ENCODE measurements at places on chromosomes 3 and 15.

DNA sequence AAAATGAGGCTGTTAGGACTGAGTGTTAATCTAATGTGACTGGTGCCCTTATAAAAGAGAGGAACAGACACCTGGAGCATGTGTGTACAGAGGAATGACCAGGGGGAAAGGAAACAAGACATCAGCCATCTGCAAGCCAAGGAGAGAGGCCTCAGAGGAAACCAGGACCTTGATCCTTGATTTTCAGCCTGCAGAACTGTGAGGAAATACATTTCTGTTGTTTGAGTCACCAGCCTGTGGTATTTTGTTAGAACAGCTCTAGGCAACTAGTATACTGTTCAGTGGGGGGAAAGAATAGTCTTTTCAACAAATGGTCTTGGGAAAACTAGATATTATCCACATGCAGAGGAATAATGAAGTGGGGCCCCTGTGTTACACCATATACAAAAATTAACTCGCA, 80.6 kb downstream of the CCR1 start:
- DNase-seq = no peak

- DNase-seq = no peak
Observed at GRCh38 chr3:116947809-116948208, 238.2 kb downstream of the TUSC7 start.

DNA sequence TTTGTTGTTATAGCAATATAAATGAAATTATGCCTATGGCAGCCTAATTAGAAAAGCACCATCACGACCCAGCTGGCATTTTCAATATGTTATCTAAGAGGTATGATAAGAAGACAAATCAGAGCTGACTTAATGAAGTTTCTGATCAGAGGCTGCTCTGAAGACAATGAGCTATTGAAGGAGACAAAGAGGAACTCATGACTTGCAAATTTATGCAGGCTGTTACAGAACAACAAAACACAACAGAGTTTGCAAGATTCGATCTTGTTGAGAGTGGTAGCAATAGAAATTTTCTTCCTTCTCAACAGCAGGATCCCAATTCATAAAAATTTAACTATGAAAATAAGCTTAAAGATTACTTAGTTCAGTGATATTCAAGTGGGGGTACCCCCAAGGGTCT, 7.7 kb downstream of the CCDC54 start:
- DNase-seq = no peak

DNA sequence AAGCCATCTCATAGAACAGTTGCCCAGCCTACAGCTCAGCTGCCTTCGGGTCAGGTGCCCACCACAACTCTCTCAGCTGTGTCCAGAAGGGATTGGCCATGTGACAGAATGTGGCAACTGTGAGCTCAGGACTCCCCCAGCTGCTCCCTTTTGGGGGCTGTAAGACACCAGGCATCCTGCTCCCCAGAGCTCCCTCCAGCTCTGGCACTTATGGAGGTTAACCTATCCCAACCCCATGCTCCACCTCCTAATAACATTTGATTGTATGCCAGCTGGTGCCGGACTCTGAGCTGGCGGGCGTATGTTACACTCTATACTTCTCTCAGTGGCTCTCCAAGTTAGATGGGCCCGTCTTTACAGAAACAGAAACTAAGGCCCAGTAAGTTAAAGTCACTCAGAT, 222.8 kb downstream of the FAM43A start:
- DNase-seq = no peak

DNA sequence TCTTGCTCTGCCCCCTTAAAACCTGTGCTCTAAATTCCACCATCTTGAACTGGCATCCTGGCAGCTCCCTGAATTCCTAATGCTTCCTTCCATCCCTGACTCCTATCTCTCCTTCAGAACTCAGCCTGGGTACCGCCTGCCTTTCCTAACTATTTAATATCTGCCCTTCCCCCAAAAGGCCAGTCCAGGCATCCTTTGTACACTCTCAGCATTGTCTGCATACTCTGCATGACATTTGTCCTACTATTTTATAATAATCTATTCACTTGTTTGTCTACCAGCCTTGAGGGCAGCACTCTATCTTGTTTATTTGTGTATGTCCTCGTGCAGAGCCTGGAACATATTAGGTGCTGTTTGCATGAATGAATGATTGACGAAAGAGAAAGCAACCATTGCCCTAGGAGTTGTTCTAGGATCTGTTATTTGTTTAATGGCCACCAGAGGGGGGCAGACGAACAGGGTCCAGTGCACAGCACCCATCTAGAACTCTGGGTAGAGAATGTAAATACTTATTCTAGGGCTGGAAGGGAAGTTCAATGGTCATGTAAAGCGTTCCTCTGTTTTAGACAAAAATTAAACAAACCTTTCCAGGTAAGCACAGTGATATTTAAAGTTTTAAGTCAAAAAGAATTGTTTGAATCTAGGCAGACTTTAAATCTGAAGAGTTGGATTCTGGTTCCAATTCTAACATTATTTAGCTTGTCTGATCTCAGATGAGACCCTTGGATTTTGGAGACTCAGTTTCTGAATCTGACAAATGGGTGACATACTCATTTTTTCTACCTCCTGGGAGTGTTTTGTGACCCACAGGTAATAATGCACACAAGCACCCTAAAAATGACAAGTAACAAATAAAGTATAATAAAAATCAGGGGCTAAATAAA, 125.8 kb upstream of the GALNT15 start:
- DNase-seq = no peak

DNA sequence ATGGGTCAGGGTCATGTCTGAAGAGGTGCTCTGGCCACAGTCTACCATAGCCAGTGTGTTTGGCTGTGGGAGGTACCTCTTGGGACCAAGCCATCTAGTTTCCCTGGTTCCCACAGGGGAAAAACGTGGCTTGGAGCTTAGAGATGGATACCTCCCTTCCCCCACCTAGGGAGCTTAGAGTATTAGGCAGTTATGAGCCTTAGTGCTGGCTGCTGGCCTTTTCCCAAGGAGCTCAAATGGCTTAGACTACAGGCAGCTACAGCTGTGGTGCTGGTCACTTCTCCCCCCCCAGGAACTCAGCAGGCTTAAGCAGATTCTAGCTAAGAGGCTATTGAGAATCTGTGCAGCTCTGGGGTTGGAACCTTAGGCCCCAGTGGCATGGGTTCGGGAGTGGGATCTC, 591.2 kb downstream of the NSUN3 start:
- DNase-seq = no peak

GRCh38 chr15:66039117-66039871, 170.0 kb downstream of the RAB11A start:
- no peak for DNase-seq

GRCh38 chr3:141255846-141256261, 24.2 kb downstream of the PXYLP1 start:
- DNase-seq = peak; percentile 13

DNA sequence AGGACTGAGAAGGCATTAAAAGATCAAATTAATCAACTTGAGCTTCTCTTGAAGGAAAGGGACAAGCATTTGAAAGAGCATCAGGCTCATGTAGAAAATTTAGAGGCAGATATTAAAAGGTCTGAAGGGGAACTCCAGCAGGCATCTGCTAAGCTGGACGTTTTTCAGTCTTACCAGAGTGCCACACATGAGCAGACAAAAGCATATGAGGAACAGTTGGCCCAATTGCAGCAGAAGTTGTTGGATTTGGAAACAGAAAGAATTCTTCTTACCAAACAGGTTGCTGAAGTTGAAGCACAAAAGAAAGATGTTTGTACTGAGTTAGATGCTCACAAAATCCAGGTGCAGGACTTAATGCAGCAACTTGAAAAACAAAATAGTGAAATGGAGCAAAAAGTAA, 149.7 kb upstream of the LRRFIP2 start:
- no peak for DNase-seq

DNA sequence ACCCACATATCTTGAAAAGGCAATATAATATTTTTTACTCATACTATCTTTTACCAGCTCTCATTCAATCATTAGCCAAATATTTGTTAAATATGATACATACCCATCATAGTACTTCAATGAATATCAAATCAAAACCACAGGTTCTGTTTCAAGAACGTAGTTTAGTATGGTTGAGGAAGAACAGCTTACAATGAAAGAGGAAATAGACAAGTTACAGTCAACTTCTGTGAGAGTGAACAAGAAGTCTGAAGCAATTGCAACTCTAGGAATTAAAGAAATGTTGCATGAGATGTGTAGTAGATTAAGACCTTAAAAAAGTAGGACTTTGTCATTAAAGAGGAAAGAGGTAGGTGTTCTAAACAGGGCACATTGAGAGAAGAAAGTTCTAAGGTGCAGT, 9.3 kb downstream of the BCHE start:
- no peak for DNase-seq

GRCh38 chr15:45116482-45117307, 2.6 kb downstream of the DUOXA2 start:
- DNase-seq = no peak

- no peak for DNase-seq
Observed at GRCh38 chr3:64600246-64600950, 87.4 kb downstream of the ADAMTS9 start.

- no peak for DNase-seq
Observed at GRCh38 chr3:129603561-129603942, 2.9 kb downstream of the PLXND1 start.

- no peak for DNase-seq
Observed at GRCh38 chr15:76057332-76058000, 2.3 kb upstream of the TMEM266 start.

DNA sequence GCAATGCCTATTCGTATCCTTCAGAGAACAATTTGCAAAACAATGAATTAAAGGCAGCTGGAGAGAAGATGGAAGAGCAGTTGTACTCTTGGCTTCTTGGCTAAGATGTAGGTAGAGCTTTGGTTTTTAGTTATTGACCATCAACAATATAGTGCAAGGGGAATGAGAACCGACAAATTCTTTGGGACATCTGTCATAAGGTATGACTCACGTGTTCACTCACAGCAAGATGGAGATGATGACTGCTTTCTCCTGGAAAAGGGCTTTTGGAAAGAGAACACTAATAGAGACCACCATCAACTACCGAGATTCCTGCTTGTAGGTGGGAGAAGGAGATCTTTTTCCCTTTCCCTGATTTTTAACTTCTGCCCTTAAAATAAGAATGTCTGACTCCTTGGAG, 234.9 kb downstream of the NTRK3 start:
- no peak for DNase-seq

DNA sequence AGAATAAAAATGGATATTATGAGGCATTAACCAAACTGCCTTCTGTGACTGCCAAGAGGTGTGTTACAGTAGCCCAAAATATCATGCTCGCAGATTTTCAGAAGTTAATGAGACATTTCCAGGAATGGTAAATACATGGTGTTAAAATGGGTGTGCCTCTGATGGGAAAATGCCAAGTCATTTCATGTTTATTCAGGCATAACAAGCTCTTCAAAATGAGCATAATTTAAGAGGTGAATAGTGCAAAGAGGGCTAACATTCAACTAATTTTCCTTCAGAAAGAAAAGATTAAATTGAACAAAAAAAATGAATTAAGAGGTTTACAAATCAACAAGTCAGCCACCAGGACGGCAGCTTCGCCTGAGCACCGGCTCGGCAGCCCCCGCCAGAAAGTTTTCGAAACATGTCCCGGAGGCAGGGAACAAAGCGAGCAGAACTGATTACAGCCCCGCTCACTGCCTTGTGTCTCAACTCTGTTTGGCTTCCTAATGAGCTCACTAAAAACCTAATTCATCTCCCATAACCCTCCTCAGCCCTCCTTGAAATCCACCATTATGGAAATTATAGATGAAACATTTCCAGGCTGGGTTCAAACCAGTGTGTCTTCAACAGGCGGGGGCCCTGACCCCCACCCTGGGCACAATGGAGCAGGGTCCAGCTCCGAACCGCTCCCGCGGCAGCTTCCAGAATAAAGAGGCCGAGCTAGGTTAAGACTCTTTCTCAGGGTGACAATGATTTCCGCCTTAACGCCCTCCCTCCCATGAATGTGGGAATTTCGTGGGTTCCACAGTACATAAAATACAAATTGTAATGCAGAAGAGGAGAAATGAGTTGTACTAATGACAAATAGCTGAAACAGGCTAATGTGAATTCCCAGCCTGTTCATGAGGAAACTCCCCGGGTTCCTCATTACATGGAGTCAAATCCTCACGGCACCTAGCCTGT, 43.9 kb downstream of the MEIS2 start:
- no peak for DNase-seq

GRCh38 chr3:71498543-71498942, 85.0 kb downstream of the FOXP1 start:
- DNase-seq = no peak

GRCh38 chr3:133570937-133571320, 2.6 kb upstream of the CDV3 start:
- DNase-seq = no peak

- DNase-seq = no peak
Observed at GRCh38 chr3:135023996-135024658, 229.1 kb downstream of the EPHB1 start.

GRCh38 chr3:20739814-20740213, 553.8 kb upstream of the SGO1 start:
- DNase-seq = no peak

DNA sequence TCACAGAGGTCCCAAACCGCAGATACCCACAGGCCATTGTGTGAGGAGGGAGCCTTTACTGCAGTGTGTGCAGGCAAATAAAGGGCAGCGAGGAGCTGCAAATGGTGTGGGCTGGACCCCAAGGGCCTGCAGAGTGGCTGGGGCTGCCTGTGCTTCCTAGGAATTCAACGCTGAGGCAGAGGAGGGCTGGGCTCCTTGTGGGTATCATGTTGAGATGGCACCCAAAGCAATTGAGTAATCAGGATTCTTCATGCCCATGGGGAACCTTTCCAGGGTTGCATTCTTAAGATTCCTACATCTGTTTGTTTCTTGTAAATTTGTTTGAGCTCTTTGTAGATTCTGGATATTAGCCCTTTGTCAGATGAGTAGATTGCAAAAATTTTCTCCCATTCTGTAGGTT, 85.4 kb upstream of the LIPC start:
- no peak for DNase-seq

DNA sequence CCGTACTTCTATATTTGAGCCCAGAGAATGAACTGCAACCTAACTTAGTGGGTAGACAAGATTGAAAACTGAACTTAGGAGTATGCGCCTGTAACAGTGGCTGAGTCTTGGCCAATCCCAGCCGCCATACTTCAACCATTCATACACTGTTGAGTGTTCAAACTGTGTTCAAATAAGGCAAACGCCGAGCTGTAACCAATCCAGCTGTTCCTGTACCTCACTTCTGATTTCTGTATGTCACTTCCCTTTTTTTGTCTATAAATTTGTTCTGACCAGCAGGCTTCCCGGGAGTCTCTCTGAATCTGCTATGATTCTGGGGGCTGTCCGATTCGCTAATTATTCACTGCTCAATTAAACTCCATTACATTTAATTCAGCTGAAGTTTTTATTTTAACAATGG, 58.6 kb upstream of the TPM1 start:
- no peak for DNase-seq

GRCh38 chr3:124805671-124806070, 75.4 kb downstream of the UMPS start:
- DNase-seq = no peak

- no peak for DNase-seq
Observed at GRCh38 chr3:72303926-72304325, 519.0 kb upstream of the PROK2 start.

DNA sequence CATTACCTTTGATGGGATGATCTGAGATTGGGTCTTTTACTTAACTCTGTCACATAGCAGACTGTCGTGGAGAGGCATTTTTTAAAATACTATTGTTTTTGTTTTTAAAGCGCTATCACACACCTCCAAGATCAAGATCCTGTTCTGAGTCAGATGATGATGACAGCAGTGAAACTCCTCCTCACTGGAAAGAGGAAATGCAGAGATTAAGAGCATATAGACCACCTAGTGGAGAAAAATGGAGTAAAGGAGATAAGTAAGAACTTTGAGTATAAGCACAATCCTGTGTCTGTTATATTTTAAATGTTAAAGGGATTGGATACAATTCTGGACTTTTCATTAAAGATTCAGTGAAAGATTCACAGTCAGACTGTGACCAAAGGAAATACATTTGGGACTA, 18.4 kb upstream of the ZBTB47 start:
- no peak for DNase-seq

All from activated naive CD4-positive, alpha-beta T cell (primary cell).